Activated effector memory CD4-positive, alpha-beta T cell treated with anti-CD3 and anti-CD28 coated beads, Interleukin-2, amount 50 U/mL, for 16 hours (primary cell): ENCODE measurements at places on chromosomes 11 and 22.

GRCh38 chr22:24289741-24290163, 19.1 kb downstream of the SPECC1L start:
- DNase-seq, result no peak

DNA sequence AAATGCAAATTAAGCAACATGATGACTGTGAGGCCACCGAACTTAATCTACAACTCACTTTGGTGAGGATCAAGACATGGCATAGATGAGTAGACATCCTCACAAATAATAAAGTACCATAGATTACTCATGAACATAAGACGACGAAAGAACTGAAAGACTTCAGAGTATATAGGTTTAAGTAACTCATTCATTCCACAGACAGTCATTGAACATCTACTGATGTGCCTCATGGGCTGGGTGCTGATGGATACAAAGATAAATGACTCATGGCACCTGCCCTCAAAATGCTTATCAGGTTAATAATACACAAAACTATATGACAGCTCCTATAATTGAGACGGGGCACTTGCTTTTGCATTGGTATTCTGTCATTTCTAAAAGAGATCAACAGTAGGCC, 63.3 kb downstream of the ZC3H12C start:
- no peak for DNase-seq

DNA sequence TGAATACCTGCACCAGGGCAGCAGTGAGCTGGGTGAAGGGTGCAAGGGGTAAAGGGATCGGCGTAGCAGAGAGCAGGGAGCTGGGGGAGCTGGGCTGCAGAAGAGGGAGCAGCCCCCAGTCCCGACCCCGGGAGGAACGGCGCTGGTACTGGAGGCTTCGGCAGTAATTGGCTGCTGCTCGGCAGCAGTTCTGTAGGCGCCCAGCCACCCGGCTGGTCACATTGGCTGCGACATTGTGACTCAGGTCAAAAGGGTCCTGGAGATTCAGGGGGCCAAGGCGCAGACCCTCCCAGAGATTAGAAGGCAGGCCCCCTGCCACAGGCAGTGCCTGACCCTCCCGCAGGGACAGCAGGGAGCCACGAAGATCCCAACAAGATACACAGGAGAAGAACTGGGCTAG, 2.1 kb upstream of the EEF1G start:
- no peak for DNase-seq

- DNase-seq, result no peak
Measured at GRCh38 chr11:110094298-110095285, 1.4 kb downstream of the ZC3H12C start.

- no peak for DNase-seq
Measured at GRCh38 chr22:25098445-25099081, 101.1 kb upstream of the CRYBB3 start.

DNA sequence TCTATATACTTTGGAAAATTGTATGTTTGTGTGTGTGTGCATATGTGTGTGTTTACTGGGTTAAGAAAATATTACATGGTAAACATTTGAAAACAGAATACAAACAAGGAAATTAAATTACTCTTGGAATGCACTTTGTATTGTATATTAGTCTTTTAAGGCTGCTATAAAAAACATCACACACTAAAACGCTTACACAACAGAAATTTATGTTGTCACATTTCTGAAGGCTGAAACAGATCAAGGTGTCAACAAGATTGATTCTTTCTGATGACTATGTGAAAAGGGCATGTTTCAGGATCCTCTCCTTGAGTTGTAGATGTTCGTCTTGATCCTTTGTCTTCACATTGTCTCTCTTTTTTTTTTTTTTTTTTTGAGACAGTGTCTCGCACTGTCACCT, 149.1 kb upstream of the CNTN5 start:
- DNase-seq, result no peak
